ENCODE measurements at places on chromosomes 7 and 10. TPM values are rescaled to one million over a fixed set of nuclear protein-coding genes. Genes with fewer than 3 reads are reported as not detected.

- peak; percentile 54 for DNase-seq
Measured at GRCh38 chr7:112630565-112630964, 149.8 kb downstream of the LSMEM1 start.

- DNase-seq, result no peak
Measured at GRCh38 chr10:119320981-119321380, 113.6 kb downstream of the GRK5 start.

- DNase-seq, result no peak
Measured at GRCh38 chr7:35816514-35816913, 15.7 kb downstream of the SEPTIN7 start.

DNA sequence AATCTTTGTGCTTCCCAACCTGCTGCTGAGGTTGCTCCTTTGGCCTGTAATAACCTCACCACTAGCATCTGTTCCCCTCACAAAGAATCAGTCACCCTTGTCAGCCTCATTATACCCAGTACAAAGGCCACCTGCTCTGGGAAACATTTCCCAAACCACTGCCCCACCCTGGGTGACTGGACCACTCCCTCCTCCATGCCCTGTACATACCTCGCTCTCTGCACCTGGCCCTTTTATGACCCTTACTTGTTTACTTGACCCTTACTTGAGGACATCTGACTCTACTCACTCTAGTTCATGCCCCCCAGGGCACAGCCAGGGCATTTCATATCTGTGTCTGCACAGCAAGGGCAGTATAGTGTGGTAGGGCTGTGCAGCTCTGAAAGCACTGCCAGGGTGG is 21.4 kb upstream of the AOC1 start:
- peak; percentile 22 for DNase-seq

GRCh38 chr10:119129721-119130120 is 25.8 kb downstream of the DENND10 start:
- DNase-seq, result no peak

- no peak for DNase-seq
Measured at GRCh38 chr7:45685619-45686240, 111.6 kb downstream of the ADCY1 start.

DNA sequence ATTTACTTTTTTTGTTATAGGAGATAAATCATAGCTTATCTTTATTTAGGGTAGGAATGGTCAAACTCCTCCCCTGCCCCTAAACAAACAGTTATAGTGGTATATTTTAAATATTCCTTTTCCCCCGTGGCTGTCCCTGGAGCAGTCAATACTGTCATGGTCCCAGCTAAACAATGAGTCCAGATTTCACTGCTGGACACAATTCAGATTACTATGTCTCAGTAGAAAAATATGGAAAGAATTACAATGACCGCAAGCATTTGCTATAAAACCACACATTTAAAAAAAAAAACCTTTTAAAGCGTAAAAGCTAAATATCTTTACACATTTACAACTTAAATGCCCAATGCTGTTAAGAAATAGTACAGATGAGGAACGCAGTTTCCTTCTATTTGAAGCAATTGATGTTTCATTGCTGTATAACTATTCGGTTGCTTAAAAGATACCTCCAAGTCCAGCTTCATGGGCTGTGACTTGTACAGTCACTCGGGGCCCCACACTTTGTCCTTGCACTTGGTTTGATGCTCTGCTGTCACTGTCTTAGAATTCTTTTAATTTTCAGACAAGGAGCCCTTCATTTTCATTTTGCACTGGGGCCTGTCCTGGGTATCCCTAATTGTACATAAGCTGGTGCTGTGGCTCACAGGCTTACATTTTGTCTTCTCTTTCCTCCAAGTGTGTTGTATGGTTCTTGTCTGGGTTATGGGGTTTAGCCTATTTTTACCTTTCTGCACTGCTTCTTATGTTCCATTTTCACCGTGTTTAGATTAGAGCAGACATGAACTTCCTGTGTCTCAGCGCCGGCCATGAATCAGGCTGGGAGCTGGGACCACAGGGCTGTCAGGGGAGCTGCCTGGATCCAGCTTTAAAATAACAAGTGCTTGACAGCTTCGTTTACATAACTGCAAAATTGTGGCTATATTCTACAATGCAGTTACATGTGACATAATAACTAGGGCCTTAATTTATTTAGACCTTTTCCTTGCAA is 530.2 kb upstream of the FZD8 start:
- no peak for DNase-seq

DNA sequence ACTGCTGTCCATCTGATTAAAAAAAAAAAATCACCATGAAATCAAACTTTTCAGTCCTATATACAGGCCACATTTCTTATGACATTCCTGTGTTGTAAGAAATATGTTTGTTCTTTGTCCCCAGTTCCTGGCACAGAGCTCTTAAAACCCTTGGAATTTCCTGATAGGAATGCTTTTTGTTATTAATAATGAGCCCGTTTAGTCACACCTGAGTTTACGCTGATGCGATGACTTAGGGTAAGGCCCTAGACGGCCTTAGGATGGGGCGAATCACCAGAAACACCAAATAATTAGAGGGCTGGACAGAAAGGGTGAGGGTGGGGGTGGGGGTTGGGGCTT is 17.5 kb downstream of the TSPAN15 start:
- no peak for DNase-seq

- DNase-seq, result no peak
Measured at GRCh38 chr7:27119412-27119911, 11.1 kb downstream of the HOXA4 start.

- no peak for DNase-seq
Measured at GRCh38 chr10:30829901-30830300, 200.3 kb upstream of the LYZL2 start.

DNA sequence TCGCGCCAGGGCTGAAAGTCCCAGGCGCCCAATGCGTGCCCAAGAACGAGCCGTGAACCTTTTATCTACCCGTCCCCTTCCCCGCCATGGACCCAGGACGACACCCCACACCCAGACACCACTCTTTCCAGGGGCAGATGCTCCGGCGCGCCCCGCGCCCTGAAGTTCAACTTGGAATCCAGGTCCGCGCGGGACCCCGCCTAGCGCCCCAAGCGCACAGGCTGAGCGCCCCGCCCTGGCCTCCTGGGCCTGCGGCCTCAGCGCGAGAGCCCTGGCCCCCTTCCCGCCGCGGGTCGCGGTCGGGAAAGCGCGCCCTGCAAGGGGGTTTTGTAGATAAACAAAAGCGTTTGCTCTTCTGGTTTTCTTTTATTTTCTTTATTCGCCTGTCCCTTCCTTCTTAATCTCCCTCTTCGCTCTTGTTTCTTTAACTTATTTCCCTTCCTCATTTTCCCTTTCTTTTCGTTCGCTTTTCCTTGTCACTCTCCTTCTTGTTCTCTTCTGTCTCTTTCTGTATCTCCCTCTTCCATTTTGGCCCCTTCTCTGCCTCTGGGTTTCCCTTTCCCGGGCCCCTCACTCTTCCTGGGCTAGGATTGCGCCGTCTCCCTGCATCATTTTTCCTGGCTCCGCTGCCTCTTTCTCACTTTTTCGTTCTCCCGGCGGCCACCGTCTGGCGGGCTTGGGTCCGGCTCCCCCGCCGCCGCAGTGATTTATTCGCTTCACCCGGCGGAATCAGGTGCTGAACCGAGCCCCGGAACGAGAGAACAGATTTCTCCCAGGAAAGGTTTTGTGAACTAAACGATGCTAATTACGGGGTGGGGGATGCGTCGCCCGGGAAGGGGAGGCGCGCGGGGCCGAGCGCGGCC is 15.3 kb upstream of the PAX2 start:
- DNase-seq, result no peak

- no peak for DNase-seq
Measured at GRCh38 chr7:140609646-140610045, 31.0 kb downstream of the DENND2A start.

- DNase-seq, result peak; percentile 41
Measured at GRCh38 chr10:50561816-50562215, 61.9 kb downstream of the SGMS1 start.

GRCh38 chr7:67976490-67976889 is 979.9 kb downstream of the TYW1 start:
- DNase-seq, result no peak

GRCh38 chr10:8444630-8445029 is 390.1 kb downstream of the GATA3 start:
- DNase-seq, result no peak

DNA sequence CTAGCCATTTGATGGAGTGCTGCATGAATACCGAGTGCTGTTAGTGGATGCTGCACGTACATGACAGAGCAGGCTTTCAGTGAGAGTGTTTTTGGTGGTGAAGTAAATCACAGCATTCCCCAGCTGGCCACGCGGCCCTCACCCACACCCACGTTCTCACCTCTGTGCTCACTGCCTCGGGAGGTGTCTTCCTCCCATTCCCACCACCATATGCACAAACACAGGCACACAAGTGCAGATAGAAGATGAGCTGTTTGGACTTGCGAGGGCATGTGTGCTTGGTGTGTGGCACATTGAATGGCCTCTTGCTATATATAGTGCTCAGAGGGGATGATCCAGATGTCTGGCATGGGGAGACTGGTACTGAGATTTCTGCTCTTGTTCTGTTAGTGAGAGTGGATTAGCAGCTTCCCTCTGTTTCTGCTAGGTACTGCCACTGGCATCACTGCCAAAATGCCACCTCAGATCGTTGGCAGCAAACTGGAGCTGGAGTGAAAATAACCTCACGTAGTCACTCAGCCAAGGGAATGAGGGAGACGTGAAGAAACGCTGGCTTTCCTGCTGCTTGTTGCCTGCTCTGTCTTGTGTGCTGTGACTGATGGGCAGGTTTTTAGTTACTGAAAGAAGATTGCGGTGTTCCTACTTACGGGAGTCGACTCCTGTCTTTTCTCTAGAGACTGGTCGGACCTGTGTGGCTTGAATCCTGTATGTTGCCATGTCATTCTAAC is 19.1 kb downstream of the DNAJB6 start:
- no peak for DNase-seq

GRCh38 chr7:129332254-129333035 is 101.8 kb upstream of the STRIP2 start:
- DNase-seq, result no peak

DNA sequence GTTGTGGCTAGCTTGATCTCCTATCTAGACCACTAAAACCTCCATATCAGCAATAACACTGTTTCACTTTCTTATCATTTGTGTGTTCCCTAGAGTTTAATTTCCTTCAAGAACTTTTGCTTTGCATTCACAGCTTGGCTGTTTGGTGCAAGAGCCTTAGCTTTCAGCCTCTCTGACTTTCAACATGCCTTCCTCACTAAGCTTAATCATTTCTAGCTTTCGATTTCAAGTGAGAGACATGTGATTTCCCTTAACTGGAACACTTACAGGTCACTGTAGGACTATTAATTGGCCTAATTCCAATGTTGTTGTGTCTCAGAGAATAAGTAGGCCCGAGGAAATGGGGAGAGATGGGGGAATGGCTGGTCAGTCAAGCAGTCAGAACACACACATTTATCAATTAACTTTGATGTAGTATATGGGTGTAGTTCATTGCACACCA is 10.6 kb upstream of the BPGM start:
- DNase-seq, result no peak

- DNase-seq, result no peak
Measured at GRCh38 chr10:110431659-110432058, 66.0 kb upstream of the DUSP5 start.

DNA sequence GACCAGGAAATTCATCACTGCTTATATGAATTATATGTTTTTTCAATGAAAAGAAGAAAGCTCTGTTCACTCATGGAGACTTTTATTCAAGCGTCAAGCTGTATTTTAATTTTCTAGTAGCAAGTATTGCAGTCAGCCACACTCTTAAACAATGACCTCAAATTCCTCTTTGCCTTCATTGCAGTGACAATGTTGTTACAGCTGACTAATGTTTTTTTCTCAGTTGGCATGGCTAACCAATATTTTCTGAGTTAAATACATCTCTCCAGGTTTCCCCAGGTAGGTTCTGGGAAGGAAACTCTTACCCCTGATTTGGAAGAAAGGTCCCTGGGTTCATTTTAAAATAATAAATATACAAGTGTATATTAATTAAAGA is 241.5 kb downstream of the WDR11 start:
- DNase-seq, result no peak

- DNase-seq, result no peak
Measured at GRCh38 chr10:63200431-63200830, 67.3 kb downstream of the NRBF2 start.

GRCh38 chr10:28155726-28156125 is 147.1 kb downstream of the MPP7 start:
- DNase-seq, result no peak

GRCh38 chr10:33477291-33478088 is 143.0 kb upstream of the NRP1 start:
- no peak for DNase-seq

- DNase-seq, result peak; percentile 63
Measured at GRCh38 chr10:36888925-36889573, 236.3 kb upstream of the ANKRD30A start.

GRCh38 chr7:99557196-99557607 is 1.2 kb upstream of the ZNF655 start:
- DNase-seq, result no peak

GRCh38 chr10:133461027-133461426 is 7.3 kb downstream of the SCART1 start:
- DNase-seq, result no peak

DNA sequence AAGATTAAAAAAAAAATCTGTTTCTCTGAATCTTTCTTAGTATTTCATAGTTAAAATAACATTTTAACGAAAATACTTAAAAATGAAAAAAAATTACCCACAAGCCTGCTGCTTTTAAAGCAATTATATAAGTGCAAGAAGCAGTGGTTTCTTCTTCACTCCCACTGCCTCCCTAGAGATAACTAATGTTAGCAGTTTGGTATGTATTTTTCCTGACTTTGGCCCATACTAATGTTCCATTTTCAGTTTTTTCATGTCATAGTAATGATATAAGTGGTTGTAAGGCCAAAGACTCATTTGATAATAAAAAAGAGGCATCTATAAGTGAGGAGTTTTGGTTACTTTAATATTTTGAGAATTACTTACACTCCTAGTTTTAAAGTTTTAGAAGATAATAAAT is 24.3 kb upstream of the LAMB1 start:
- no peak for DNase-seq

NUPR2 gene
- not detected for total RNA-seq

BET1 gene
- total RNA-seq, result 12.7 TPM

CACNB2 gene
- total RNA-seq, result not detected

SPDYE16 gene
- total RNA-seq, result 0.15 TPM

ATP6V1F gene
- 128 TPM for total RNA-seq

GIMAP5 gene
- not detected for total RNA-seq

SRRM3 gene
- not detected for total RNA-seq

NOC3L gene
- 8.0 TPM for total RNA-seq

PIP gene
- total RNA-seq, result not detected

VKORC1L1 gene
- 12.0 TPM for total RNA-seq

CYP3A5 gene
- 96.3 TPM for total RNA-seq

ARL3 gene
- total RNA-seq, result 6.0 TPM

FEZF1 gene
- not detected for total RNA-seq

ERVW-1 gene
- total RNA-seq, result not detected

GJD4 gene
- total RNA-seq, result not detected

MLXIPL gene
- total RNA-seq, result 0.53 TPM

HOXA11 gene
- 74.3 TPM for total RNA-seq

COL13A1 gene
- total RNA-seq, result 0.18 TPM

NANOS1 gene
- 4.8 TPM for total RNA-seq
